MCF 10A (cell line): ENCODE measurements at places on chromosomes 12 and 14. TPM values are rescaled to one million over a fixed set of nuclear protein-coding genes. Genes with fewer than 3 reads are reported as not detected.

DNA sequence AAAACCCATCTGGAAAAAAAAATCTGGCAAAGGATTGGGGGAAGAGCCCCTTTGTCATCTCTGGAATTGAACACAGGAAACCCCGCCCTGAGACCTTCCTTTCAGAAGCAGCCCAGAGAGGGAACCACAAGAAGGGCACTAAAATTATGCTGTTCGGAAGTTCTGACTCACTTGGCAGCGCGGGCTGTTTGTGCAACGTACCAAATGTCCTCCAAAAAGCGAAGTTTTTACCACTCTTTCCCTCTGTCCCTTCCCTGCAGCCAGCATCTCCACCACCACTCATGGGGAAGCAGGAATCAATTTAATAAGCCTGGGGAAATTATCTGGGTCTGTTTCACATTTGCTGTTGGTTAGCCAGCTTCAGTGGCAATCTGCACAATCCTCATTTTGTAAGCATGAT, 3.2 kb upstream of the SYNE3 start:
- peak; percentile 92 for DNase-seq

DNA sequence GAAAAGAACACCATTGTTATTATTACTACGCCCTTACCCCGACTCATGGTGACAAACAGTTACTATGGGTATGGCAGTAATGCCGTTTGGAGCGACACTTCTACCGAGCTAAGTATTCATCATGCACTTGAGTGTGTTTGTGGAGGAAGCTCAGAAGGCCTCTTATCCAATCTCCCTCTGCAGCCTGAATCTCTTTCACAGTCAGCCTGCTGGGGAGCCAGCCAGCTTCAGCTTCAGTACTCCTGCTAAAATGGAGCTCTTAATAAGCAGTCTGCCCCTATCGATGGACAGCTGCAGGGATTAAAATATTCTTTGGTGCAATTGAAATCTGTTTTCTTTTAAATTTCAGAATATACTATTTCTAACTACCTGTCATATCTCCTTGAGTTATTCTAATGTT, 24.7 kb upstream of the ATP5MC2 start:
- no peak for DNase-seq

Gene DBX2
- total RNA-seq, result not detected in 2 replicates

GRCh38 chr12:6563448-6564050, 4.5 kb downstream of the NOP2 start:
- peak; percentile 61 for DNase-seq

- peak; percentile 11 for DNase-seq
Measured at GRCh38 chr12:112685321-112685720, 106.2 kb upstream of the RPH3A start.

Gene OR6C2
- total RNA-seq, result not detected in 2 replicates

DNA sequence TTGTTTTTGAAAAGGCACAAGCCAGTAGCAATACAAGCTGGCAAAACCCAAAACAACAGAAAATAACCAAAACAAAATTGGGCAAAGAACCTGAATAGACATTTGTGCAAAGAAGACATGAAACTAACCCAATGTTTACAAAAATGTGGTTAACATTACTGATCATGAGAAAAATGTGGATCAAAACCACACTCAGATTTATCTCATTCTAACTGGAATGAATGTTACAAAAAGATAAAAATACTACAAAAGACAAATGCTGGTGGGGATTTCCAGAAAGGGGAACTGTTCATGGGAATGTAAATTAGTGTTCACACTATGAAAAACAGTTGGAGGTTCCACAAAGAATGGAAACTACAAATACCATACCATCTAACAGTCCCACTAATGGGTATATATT, 26.6 kb downstream of the ASCL4 start:
- DNase-seq, result no peak

- DNase-seq, result no peak
Measured at GRCh38 chr12:56591961-56592360, 38.2 kb downstream of the BAZ2A start.

Gene CEBPE
- not detected in 2 replicates for total RNA-seq

- DNase-seq, result no peak
Measured at GRCh38 chr14:47261350-47261749, 414.1 kb downstream of the MDGA2 start.

Gene COX14
- total RNA-seq, result 43.6 and 45.2 TPM in 2 replicates

Gene RNASE3
- total RNA-seq, result not detected in 2 replicates

GRCh38 chr14:86038387-86039042, 508.6 kb downstream of the FLRT2 start:
- peak; percentile 59 for DNase-seq

GRCh38 chr14:29463727-29464395, 463.8 kb downstream of the PRKD1 start:
- no peak for DNase-seq

Gene CLEC1B
- total RNA-seq, result not detected in 2 replicates

GRCh38 chr12:42017051-42017450, 127.6 kb downstream of the GXYLT1 start:
- DNase-seq, result no peak

DNA sequence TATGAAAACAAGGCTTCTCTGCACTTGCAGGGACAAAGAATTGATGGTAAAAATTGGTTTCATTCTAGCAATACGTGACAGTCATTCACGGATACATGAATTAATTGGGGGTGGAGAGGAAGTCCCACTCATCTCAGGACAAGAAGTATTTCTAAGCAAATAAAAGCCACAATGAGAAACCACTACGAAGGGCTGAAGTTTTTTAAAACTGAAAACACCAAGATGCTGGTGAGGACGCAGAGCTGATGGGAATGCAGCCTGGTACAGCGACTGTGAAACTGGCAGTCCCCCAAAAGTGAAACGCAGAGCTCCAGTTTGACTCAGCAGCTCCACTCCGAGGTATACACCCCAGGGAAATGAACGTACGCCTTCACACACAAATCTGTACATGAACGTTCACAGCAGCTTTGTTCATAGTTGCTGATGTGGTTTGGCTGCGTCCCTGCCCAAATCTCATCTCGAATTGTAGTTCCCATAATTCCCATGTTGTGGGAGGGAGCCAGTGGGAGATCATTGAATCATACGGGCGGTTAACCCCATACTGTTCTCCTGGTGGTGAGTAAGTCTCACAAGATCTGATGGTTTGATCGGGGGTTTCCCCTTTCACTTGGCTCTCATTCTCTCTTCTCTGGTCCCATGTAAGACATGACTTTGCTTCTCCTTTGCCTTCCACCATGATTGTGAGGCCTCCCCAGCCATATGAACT, 89.0 kb downstream of the SCARB1 start:
- DNase-seq, result peak; percentile 92
